ENCODE measurements at places on chromosomes 3 and 15.
A peak's percentile ranks its signal among the peaks of the same experiment; 100 is the strongest.

- no peak for DNase-seq
Measured at GRCh38 chr3:55490276-55490913, 3.3 kb upstream of the WNT5A start.

DNA sequence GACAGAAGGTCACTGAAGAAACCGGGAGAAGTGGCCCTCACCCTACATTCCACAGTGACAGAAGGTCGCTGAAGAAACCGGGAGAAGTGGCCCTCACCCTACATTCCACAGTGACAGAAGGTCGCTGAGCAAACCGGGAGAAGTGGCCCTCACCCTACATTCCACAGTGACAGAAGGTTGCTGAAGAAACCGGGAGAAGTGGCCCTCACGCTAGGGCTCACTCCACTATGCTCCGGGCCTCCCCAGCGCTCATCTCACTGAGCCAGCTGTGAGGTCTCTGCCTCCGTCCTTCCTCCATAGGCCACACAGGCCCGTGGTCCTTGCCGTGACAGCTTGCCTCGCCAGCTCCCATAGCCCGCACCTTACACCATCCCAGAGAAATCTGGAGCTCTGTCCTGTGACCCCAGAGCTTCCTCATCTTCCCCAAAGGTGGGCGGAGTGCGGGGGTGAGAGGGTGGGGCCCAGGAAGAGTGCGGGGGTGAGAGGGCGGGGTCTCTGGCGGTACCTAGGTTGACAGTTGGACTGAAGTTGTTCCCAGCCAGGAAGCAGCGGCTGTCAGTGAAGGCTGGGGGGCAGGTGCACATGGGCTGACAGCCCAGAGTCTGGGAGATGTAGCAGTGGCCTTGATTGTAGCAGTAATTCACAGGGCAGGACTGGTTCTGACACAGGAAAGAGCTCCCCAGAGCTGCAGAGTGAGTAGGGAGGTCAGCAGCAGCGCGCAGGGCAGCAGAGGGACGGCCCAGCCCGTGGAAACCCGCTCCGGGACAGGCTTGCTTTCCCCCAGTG lies 32.0 kb downstream of the MUC20 start:
- no peak for DNase-seq

DNA sequence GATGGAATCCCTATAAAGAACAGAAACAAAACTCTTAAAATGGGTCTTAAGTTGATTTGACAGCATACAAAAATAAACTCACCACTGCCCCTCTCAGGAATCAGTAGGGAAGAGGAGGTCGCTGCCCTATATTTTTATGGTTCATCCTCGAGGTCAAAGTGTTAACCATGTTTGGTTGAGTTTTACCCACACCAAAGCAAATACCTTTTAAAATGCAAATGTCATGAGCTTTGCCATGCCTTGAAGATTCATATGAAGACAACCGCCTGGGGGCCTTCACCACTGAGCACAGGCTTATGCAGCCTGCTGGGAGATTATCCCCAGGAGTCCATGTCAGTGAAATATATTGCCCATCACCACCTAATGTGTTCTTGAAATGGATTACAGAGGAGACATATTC lies 66.1 kb downstream of the GLB1 start:
- DNase-seq, result no peak

DNA sequence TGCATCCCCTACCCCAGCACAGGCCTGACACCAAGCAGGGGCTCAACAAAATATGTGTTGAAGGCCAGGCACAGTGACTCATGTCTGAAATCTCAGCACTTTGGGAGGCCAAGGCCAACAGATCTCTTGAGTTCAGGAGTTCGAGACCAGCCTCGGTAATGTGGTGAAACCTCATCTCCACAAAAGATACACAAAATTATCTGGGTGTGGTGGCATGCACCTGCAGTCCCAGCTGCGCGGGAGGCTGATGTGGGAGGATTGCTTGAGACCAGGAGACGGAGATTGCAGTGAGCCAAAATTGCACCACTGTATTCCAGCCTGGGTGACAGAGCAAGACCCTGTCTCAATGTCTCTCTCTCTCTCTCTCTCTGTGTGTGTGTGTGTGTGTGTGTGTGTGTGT lies 30.7 kb upstream of the CYP11A1 start:
- DNase-seq, result no peak

DNA sequence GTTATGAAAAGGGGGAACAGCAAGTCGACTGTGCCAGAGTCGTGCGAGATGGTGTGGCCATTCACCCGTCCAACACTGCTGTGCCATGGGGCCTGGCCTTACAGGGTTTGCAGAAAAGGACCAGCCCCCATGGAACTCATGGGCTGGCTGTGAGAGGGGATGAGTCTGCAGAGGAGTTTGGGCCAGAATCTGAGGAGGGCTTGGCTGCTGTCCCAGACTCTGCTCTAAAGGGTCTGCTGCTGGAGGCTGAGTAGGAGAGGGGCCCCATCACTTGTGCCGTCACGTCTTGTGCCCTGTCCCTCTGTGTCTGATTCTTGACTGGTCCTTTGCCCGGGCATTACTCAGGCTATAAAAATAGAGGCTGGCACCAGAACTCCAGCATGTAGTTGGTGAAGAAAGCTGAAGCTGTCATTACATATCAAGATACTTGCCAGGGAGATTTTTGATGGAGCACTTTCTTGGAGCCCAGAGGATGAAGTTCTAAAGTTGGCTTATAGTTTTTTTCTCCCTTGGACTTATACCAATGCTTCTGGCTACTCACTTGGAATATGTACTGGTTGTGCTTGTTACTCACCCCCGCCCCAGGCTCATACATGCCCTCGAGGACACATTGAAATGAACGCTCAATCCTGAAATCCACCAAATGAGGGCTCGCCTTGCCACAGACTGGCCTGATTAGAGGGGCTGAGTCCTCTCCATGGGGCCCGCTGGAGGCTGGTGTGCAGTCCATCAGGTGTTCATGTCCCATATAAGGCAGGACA lies 10.2 kb downstream of the PXYLP1 start:
- no peak for DNase-seq

DNA sequence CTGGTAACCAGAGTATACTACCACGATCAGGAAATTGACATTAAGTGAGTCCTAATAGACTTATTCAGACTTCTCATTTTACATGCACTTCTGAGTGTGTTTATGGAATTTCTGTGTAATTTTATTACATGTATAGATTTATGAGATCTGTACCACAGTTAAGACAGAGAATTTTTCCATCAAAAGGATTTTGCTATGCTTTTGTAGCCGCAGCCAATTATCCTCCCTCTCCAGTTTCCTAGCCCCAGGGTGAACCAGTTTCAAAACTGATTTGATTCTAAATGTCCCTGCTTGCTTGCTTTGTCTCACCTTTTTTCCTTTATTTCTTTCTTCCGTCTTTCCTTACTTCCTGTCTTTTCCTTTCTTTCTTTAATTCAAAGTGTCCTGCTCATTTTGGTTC lies 661.2 kb upstream of the BCHE start:
- no peak for DNase-seq

DNA sequence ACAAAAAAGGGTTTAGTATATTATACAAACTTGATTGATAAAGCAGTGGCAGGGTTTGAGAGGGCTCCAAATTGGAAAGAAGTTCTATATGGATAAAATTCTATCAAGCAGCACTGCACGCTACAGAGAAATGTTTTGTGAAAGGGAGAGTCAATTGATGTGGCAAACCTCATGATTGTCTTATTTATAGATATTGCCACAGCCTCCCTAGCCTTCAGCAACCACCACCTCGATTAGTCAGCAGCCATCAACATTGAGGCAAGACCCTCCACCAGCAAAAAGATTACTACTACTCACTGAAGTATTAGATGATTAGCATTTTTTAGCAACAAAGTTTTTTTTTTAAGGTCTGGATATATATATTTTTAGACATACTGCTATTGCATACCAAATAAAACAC lies 296.7 kb downstream of the CHST2 start:
- no peak for DNase-seq

DNA sequence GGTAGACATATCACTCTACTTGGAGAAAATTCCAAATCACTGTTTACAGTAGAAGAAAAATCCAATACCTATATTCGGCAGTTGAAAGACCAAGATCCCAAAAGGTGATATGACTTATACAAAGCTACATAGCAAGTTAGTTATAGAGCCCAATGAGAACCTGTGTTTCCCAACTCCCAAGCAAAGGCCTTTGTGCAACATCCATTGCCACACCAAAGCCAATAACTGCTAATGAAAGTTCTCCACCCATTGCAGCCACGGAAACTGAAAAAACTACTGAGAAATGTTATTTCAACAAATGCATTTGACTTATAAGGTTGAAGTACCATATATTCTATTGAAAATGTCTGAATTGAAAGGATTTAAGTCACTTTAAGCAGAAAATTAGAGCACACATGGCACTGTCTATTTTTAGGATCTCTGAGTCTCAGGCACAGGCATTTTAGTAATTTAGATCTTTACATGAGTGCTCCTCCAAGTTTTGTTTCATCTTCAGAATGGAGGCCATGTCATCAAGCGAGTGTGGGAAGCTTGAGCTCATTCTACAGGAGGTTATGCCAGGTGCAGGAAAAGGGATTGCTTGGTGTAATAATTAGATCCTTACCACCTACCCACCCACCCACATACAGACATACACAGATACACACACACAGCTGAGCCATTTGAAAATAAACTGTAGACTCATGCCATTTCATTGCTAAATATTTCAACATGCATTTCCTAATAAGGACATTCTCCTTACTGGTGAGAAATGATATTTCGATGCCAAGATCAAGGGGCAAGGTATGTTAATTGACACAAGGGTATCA lies 19.7 kb upstream of the ANO10 start:
- no peak for DNase-seq

DNA sequence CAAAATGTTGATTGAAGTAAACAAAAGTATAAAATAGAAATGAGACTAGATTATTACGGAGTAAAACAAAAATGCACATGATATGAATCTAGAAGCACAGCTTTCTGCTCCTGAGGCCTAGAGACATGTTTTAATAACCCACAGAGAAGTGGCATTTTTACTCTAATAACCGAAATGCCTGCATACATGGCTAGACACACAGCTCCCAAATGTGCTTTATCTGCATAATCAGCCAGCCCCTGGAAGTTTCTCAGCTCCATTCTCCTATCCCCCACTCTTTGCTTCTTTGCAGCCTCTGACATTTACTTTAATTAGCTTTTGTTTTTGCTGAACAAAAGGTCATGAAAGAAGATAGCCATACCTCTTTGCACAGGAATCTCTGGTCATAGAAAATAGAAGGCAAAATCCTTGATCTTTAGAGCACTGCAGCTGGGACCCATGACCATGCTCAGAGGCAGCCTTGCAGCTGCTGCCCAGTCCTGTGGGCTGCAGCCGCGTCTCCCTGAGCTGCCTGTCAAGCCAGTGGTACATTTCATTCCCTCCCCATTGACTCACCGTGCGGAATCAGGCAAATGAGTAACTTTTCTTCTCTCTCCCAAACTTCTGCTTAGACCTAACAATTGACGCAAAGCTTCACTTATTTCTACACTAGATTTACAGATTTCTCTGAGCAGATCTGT lies at the start of gene VEPH1:
Gene VEPH1 (minus strand): TSS at position 501 of the 680 bp plus-strand sequence. CDS start 8,067 bp downstream, outside the sequence.
- DNase-seq, result no peak

- peak; percentile 25 for DNase-seq
Measured at GRCh38 chr3:179148616-179149405, 654 bp downstream of the PIK3CA start.

GRCh38 chr3:156533205-156533604 lies 21.7 kb downstream of the SSR3 start:
- no peak for DNase-seq

- DNase-seq, result no peak
Measured at GRCh38 chr3:45992133-45992729, 3.4 kb downstream of the FYCO1 start.

DNA sequence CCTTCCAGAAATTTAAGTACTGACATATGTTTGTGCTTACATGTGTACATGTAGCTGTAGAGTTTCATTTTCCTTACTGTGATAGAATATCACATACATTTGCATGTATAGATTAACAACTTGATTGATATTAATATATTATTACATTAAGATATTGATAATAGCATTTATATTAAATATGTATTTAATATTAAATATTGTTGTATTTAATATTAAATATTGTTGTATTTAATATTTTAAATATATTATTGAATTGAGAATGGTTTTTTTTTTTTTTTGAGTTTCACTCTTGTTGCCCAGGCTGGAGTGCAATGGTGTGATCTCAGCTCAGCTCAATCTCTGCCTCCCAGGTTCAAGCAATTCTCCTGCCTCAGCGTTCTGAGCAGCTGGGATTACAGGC lies 76.5 kb downstream of the MYH15 start:
- no peak for DNase-seq

GRCh38 chr3:42098171-42098570 lies 7.0 kb downstream of the TRAK1 start:
- no peak for DNase-seq

DNA sequence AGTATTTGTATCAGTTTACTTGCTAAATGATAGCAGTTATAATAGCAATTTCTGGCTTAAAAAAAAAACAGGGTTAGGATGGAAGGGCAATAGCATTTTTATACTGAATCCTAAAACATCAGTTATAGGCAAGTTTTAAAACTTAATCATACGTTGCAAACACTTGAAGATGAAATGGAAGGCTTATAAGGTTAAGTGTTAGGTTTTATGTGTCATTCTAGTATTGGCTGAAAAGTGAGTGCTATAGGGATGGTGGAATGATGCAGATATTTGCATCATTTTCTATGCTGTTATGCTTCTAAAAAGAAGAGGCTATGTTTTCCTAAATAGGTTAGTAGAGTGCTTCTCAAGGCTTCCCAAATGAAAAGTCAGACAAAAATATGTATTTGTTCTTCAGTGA lies 23.3 kb downstream of the ARIH1 start:
- no peak for DNase-seq

DNA sequence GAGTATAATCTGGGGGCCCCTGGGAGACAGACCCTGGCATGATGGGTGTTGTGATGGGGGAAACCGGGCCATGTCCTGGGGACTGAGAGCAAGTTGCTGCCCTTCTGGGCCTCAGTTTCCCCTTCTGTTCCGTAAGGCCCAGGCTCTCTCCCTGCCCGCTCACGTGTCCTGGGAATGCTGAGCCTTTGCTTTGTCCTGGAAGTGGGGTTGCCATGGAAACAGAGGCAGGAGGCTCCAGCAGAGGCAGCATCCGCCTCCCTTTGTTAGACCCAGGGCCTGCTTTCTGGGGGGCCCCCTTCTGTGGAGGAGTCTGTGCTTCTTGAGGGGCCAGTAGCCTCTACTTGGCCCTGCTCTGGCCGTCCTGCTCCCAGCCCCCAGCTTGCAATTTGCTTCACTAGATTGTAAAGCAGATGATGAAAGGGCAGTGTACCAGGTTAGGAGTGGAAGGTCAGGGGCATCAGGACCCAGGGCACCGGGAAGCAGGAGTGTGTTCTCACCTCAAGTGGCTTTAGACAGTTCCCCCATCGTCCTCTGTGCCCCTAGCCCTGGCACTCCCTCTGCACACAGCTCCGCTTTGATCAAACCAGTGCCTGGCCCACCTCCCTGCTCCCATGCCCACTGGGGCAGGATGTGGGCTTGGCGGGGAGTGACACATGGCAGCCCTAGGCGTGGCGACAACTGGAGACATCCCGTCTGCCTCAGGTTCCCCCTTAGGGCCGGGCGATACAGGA lies 105.6 kb downstream of the FBLN2 start:
- no peak for DNase-seq

DNA sequence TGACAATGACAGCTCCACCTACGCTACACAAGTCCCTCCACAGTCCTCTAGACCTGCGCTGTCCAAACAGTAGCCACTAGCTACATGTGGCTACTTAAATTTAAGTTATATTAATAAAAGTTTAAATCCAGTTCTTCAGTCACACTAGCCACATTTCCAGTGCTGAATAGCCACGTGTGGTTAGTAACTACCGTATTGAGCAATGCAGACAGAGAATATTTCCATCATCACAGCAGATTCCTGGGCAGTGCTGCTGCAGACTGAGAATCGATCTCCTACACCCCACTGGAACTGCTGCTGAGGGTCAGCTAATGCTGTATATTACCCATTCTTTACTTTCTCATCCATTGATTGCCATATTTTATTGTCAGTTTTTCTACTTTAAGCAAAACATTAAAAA lies 40.9 kb downstream of the HDC start:
- DNase-seq, result no peak

- no peak for DNase-seq
Measured at GRCh38 chr3:23764407-23764806, 41.3 kb upstream of the UBE2E1 start.
